ENCODE measurements at places on chromosomes 6 and 20. TPM values are rescaled to one million over a fixed set of nuclear protein-coding genes. Genes with fewer than 3 reads are reported as not detected.
A peak's percentile ranks its signal among the peaks of the same experiment; 100 is the strongest.

- H3K4me3 ChIP-seq: no peak overlapping the region
- no peak for DNase-seq
- no peaks in the 10 kb centered on the region for H3K36me3 ChIP-seq
- H3K27me3 ChIP-seq: no peaks in the 10 kb centered on the region
Observed at GRCh38 chr6:79833264-79833963, 113.9 kb downstream of the ELOVL4 start.

GRCh38 chr20:35616465-35617396, 1.1 kb downstream of the SPAG4 start:
- H3K27me3 ChIP-seq: no peaks in the 10 kb centered on the region
- peaks cover 7% of the 10 kb centered on the region for H3K4me1 ChIP-seq
- DNase-seq: peak; percentile 92
- H3K36me3 ChIP-seq: no peaks in the 10 kb centered on the region

The MUCL3 gene
- not detected for total RNA-seq

The GNMT gene
- 86.1 TPM for total RNA-seq

Data from pancreas (tissue), 10 donors.